Daoy (cell line): ENCODE measurements at places on chromosomes 1 and 21.

GRCh38 chr21:36135391-36136102 lies 668 bp downstream of the CBR3 start:
- DNase-seq: peak; percentile 89

DNA sequence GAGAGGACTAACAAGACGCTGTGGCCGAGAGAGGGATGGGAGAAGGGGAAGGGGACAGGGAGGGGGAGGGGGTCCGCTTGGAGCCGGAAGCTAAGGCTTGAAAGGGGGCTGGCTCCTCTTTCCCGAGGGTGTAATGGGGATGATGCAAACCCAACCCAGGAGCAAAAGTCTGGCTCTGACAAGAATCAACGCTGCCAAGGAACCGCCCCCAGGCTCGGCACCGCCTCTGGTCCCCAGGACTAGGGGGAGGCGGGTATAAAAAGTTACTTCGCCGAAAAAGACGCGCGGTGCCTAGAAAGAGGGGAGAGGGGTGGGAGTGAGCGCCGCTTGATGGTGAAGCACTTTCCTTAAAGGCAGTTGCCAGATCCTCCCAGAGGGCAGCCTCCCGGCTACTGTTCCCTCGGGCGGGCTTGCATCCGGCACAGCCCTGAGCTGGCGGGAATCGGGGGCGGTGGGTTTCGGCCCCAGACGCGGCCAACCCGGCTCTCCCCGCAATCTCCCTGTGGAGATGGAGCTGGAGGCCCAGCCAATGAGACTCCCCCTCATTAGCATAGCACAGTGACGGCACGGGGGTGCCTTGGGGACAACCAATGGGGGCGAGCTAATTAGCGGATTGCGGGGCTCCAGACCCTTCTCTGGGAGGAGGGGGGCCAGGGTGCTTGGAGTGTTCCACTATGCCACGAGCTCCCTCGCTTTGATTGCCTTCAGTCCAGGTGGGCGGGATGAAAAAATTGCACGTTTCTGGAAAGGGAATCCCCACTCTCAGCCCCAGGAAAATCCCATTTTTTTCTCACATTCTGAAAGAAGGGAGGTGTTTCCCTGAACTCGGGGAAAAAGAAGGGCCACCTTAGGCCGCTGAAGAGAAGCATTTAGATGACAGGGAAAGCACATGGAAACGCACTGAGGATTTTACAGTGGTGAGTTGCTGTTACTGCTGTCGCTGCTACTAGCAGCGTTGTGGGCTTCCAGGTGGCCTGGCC lies at the start of gene KCNT2:
KCNT2 (minus strand) TSS at position 51 of the 980 bp plus-strand sequence. CDS start 131 bp downstream, outside the sequence.
- peak; percentile 65 for DNase-seq

DNA sequence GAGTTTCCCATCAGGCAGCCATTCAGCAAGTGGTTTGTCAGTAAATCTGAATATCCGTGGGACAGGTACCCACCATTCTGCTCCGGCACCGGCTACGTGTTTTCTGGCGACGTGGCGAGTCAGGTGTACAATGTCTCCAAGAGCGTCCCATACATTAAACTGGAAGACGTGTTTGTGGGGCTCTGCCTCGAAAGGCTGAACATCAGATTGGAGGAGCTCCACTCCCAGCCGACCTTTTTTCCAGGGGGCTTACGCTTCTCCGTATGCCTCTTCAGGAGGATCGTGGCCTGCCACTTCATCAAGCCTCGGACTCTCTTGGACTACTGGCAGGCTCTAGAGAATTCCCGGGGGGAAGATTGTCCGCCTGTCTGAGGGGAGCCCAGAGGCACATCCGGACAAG lies 48.4 kb downstream of the B3GALT5 start:
- DNase-seq: no peak

- DNase-seq: no peak
Measured at GRCh38 chr1:68271596-68271995, 39.3 kb upstream of the WLS start.

GRCh38 chr1:200907611-200908097 lies 13.0 kb downstream of the INAVA start:
- DNase-seq: no peak

DNA sequence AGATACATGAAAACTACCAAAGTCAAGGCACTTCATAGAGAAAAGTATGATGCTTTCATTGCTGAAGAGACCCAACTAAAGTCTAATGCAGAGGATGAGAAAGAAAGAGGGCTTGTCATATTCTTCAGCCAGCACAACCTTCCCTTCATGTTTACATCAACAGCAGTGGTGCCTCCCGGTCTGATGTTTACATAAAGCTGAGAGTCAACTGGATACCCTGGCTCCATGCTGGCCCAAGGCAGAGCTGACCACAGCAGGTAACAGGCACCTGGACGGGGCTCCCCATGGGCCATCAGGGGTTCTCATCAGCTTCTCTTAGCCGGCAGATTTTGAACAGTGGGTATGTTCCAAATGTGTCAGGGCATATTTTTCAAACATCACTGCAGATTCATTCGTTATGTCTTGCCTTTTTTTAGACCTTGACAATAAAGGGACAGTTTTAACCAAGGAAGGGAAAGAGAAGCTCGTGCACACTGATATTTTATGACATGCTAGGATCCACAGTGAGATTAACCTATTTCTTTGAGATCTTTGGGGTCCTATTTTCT lies 117.1 kb downstream of the NRIP1 start:
- no peak for DNase-seq
